ENCODE measurements at places on chromosomes 1 and 21.

- DNase-seq: no peak
Observed at GRCh38 chr1:166053395-166053794, 113.4 kb downstream of the FAM78B start.

GRCh38 chr1:229756666-229757065 is 130.6 kb downstream of the URB2 start:
- no peak for DNase-seq

- DNase-seq: no peak
Observed at GRCh38 chr1:225480825-225481434, 53.1 kb upstream of the LBR start.

GRCh38 chr1:41810446-41810845 is 108.3 kb downstream of the HIVEP3 start:
- DNase-seq: peak; percentile 20

DNA sequence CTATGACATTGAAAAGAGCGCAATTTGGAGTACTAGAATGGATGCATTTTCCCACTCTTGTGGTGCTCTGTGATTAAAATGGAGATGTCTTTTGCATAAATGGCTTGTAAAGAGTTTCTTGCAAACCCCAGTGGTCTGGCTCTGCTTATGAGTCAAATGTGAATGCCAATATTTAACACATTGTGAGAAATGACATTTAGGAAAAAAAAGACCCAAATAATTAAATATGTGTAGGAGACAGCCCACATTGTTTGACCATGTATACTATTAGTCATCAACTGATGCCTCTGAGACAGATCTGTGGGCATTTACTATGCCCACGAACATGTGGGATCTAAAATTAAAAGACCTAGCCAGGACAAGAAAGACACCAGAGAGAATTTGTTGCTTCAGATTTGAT is 22.2 kb upstream of the RUNX1 start:
- no peak for DNase-seq
